ENCODE measurements at places on chromosomes 6 and 20. TPM values are rescaled to one million over a fixed set of nuclear protein-coding genes. Genes with fewer than 3 reads are reported as not detected.

Gene GATA5
- total RNA-seq, result not detected

Gene PRL
- total RNA-seq, result not detected

Gene SIM1
- not detected for total RNA-seq

Gene VNN1
- total RNA-seq, result not detected

Gene EPPIN
- total RNA-seq, result not detected

Gene BPIFA3
- not detected for total RNA-seq

Gene DBNDD2
- total RNA-seq, result 25.2 TPM

Gene TULP1
- total RNA-seq, result not detected

Gene NOX3
- not detected for total RNA-seq

Gene RSPH9
- total RNA-seq, result not detected

Gene ASCC3
- total RNA-seq, result 65.6 TPM

Gene DUSP15
- not detected for total RNA-seq

Gene SRMS
- not detected for total RNA-seq

Gene SLC32A1
- total RNA-seq, result not detected

Gene ACSS1
- total RNA-seq, result 13.5 TPM

Gene OR12D3
- not detected for total RNA-seq

- DNase-seq, result no peak
Observed at GRCh38 chr6:43129434-43130194, 41.5 kb upstream of the SRF start.

DNA sequence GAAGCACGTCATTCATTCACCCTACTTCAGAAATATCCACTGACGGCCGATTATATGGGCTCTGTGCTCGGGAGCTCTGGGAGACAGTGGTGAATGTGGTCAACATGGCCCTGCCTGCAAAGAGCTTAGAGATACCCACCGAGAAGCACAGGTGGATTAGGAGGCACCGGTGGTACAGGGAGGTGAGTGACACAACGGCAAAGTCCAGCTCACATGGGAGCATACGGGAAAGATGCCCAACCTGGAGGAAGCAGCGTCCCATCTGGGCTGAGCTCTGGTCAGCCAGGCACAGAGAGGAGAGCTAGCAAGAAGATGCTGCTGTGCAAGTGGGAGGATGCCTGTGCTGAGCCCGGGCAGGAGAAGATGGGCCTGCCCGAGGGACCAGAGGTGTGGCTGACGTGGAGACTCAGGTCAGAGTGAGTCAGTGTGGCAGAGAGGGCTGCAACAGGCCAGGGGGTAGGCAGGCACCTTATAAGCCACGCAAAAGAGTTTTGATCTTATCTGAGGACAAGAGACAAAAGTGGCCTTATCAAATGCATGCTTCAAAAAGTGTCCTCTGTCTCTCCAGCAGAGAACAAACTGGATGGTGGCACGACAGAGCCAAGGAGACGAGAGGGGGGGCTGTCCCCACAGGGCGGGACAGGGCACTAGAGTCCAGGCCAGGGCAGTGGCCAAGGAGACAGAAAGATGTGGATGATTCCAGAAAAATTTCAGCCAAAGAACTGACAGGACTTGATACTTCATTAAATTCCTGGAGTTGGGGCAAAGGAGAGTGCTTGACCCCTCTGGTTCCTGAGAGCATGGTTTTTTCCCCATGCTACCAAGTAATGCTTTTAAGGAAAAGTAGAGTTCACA, 214.6 kb upstream of the SNX9 start:
- DNase-seq, result no peak

DNA sequence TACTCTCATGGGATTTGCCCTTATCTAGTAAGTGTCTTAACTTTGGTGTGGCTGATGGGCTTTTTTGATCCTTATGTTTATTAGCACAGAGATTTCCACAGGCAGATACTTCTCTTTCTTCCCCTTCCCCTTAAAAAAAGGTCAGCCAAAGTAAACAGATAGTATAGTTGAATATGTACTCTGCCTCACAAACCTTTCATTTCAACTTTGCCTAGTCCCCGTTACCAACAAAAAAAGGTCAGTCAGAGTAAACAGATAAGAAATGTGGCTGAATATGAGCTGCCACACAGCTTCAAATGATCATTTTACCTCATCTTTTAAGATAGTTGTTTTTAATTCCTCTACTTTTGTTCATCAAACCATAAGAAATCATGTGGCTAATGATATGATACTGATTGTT, 34.1 kb upstream of the SLC35D3 start:
- no peak for DNase-seq

- DNase-seq, result peak; percentile 65
Observed at GRCh38 chr20:50625986-50626677, 65.2 kb downstream of the RIPOR3 start.

GRCh38 chr6:35722121-35722761, 14.6 kb upstream of the ARMC12 start:
- no peak for DNase-seq

DNA sequence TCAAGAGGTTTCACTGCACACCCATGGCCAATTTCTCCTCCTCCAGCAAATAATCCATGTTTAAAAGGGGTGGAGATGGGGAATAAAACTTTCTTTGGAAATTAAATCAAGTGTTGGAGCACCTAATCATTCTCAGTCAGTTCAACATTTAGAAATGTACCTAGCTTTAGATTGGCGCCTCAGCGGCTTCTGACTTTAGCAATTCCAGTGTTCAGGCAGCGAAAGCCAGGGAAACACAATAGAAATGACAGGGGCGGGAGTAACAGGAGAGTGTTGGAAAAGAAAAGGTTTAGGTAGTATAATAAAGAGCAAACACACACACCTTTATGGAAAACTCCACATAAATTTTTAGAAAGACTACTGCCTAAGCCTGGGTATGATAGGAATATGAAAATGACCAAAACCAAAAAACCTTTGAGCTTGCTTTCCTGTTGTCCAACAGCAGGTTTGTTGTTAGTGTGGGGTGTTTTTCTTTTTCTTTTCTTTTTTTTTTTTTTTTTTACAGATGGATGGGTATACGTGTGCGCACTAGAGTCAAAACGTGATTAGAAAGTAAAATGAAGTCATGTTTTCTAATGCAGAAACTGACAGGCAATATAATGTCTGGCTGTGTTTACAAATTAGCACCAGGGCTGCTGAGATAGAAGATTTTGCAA, 7.7 kb downstream of the TFAP2A start:
- DNase-seq, result no peak

- DNase-seq, result no peak
Observed at GRCh38 chr6:147075381-147075780, 128.8 kb upstream of the STXBP5 start.

- no peak for DNase-seq
Observed at GRCh38 chr6:128242765-128243403, 277.5 kb downstream of the PTPRK start.

DNA sequence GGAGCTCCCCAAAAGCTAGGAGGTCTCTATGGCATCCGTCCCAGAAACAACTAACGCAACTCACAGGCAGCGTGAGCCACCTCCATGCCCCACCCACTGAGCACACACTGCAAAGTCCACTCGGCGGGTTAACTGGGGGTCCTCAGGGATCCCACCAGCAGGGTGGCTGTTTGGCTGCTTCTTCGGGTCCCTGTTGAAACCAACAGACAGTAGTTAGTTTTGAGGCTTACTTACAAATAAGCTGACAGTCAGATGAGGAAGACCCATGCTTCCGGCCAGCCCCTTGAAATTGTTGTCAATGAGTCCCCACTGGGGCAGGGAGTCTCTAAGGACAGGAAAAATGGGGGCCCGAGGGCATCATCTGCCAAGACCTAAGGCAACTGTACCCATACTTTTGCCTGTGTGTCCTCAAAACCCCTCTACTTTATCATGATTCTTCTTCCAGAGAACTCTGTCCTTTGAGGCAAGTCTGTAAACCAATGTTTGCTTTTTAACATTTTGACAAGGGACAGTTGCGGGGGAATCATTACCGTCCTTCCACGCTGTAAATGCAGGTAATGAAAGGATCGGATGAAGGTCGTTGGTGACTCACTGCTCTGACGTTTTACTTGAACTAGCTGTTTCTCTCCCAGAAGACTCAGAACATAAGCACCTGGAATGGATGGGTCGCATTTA, 2.2 kb upstream of the PCK1 start:
- DNase-seq, result no peak

GRCh38 chr6:38168699-38169098, 349.2 kb downstream of the ZFAND3 start:
- no peak for DNase-seq

GRCh38 chr6:163381118-163381756, 33.3 kb upstream of the QKI start:
- no peak for DNase-seq

DNA sequence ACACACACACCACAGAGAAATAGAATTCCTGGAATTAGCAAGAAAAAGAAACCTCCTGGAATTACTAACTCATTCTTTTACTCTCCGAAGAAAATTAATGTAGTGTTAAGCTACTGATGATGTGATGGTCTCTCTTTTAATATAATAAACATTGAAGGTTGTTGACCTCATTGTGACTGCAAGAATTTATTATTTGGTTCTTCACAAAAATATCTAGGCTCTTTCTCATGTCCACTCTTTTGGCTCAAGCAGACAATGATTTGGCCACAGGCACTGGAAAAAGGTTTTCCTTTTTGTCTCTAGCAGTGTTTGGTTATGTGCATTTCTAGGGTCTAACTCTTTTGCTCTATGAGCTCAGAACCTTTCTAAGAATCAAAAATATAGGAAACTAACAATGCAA, 811.9 kb downstream of the TENT5A start:
- no peak for DNase-seq

DNA sequence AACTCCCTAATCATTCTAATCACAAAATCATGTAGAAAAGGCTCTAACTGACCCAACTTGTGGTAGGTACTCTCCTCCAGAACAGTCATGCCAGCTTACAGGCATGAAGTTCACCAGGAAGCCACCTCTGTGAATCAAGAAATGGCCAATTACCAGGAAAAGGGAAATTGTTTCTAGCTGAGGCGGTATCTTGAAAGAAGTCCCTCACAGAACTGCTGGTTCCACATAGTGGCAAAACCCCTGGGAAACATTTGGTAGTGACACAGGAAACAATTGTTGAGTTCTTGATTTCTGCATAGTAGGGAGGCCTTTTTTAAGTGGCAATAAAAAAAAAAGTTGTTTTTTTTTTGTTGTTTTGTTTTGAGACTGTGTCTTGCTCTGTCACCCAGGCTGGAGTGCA, 3.4 kb upstream of the ZHX3 start:
- DNase-seq, result no peak

DNA sequence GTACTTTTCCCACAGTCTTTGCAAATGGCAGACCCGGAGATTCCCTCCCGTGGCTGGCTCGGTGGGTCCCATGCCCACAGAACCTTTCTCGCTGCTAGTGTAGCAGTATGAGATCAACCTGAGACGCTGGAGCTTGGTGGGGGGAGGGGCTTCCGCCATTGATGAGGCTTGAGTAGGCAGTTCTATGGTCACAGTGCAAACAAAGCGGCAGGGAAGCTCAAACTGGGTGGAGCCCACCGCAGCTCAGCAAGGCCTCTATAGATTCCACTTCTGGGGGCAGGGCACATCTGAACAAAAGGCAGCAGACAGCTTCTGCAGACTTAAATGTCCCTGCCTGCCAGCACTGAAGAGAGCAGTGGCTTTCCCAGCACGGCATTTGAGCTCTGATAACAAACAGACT, 186.0 kb upstream of the KCNK16 start:
- DNase-seq, result no peak

GRCh38 chr20:9534025-9534424, 19.6 kb downstream of the LAMP5 start:
- no peak for DNase-seq

DNA sequence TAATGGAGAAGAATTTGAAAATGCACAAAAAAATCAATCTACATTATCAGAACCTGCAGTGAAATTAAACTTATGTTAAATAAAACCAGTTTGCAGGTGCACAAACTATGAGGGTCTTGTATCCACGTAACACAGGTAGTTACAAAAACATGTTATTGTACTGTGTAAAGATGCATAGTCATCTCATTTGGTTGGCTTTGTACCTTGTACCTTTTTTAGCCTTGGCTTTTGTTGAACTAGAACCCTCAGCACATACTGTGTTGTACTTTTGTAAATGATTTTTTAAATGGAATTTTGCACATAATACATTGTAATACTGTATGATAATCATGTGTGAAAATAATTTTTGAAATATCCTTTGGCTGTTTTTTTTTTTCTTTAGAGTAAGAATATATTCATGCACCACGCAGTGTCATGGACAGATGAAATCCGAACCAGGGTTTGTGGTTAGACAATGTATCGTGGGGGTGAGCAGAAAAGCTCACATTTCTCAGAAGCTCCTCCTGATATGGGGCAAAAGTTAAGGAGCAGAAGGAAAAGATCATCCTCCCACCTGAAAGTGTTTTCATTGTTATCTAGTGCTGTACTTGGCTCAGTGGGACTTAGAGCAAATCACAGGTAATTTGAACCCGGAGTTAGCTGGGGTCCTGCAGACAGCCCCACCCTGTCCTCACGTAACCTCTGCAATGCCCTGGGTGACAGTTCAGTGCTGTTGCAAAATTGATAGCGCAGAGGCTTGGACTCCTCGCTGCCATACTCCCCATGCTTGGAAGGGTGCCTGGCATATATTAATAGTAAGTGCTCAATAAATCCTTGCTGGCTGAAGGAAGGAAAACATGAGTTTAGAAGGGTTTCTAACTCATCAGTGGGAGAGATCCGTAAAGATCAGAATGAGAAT, 14.8 kb upstream of the NAA20 start:
- DNase-seq, result no peak

DNA sequence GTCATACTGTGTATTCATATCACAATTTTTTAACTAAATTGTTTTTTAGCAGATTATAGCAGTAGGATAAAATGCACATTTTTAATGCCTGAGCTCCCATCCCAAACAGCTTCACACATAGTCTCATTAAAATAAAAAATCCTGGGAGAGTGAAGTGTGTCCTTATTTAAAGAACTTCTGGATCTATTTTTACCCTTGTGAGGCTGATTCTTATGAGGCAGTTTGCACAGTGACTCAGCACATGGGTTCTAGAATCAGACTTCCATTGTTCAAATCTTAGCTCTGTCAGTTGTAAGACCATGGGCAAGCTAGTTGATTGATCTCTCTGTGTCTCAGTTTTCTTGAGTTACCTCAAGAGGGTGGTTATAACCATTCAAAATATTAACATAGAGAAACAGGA, 72.3 kb downstream of the MACROD2 start:
- DNase-seq, result no peak

GRCh38 chr6:169450097-169450496, 196.5 kb upstream of the THBS2 start:
- DNase-seq, result no peak

- DNase-seq, result no peak
Observed at GRCh38 chr6:149907317-149907716, 9.4 kb upstream of the RAET1E start.
